ENCODE measurements at places on chromosomes 12 and 14.
A peak's percentile ranks its signal among the peaks of the same experiment; 100 is the strongest.

GRCh38 chr12:57745485-57745881 is 644 bp downstream of the TSPAN31 start:
- DNase-seq: no peak

GRCh38 chr12:2385529-2385928 is 332.7 kb downstream of the CACNA1C start:
- no peak for DNase-seq

GRCh38 chr14:58865514-58866281 is 227.9 kb downstream of the DACT1 start:
- DNase-seq: no peak

GRCh38 chr12:65263777-65264176 is 14.7 kb upstream of the MSRB3 start:
- DNase-seq: no peak

- DNase-seq: no peak
These were observed 49.9 kb upstream of the LTBP2 start for GRCh38 chr14:74661726-74662450.

DNA sequence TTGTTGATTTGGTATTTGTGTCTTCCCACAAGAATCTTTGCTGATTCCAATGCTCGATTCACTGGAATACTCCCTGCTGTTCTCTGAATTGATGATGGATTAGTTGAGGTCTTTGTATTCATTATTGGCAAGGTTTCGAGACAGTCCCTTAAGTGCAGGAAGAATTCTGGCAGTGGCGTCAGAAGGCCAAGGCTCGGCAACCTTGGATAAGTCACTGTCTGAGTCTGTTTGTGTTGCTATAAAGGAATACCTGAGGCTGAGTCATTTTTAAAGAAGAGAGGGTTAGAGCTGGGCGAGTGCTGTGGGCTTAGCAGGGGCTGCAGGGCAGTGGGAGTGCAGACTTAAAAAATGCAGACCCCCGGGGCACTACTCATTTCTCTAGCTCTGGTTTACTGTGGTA is 56.9 kb downstream of the CHST11 start:
- no peak for DNase-seq

DNA sequence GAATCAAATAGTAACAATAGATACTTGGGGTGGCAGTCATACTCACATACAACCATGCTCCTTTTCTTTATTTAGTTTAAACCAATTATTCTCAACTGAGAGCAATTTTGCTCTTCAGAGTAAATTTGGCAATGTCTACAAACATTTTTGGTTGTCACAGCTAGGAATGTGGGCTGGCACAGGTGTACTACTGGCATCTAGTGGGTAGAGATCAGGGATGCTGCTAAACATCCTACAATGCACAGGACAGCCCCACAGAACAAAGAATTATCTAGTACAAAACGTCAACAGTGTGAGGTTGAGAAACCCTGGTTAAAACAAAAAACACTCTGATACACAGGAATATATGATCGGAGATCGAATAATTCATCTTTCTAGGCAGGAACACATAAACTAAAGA is 186.5 kb downstream of the NELL2 start:
- no peak for DNase-seq

- no peak for DNase-seq
These were observed 101.8 kb downstream of the CNTN1 start for GRCh38 chr12:40794087-40794486.

DNA sequence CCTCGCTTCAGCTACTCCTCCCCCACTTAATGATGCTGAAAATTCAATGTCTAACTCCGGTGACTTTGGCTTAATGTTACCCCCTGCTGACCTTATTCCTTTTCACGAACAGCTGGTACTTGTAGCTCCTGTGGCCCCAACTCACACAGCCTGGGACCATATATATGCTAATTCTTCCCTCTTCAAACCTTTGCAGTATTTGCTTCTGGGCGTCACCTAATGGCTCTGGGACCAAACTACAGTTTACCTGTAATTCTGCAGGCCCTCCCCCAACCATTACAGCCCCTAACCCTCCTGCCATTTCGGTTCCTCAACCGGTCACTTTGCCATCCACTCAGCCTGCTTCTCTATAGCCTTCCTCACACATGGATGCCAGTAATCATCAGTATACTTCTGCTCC is 29.6 kb upstream of the C12orf75 start:
- no peak for DNase-seq

GRCh38 chr12:121188227-121188626 is 21.7 kb upstream of the P2RX4 start:
- DNase-seq: no peak

GRCh38 chr14:104820669-104821228 is 19.8 kb downstream of the ZBTB42 start:
- no peak for DNase-seq

GRCh38 chr14:34052658-34053014 is 101.8 kb upstream of the EGLN3 start:
- DNase-seq: no peak

- no peak for DNase-seq
These were observed 43.5 kb upstream of the PTPRQ start for GRCh38 chr12:80400571-80400991.

GRCh38 chr12:109580684-109581333 is 7.2 kb downstream of the MVK start:
- DNase-seq: no peak

- DNase-seq: no peak
These were observed 202.6 kb upstream of the LHX5 start for GRCh38 chr12:113674302-113674701.

GRCh38 chr12:89165703-89166102 is 186.6 kb downstream of the DUSP6 start:
- no peak for DNase-seq

DNA sequence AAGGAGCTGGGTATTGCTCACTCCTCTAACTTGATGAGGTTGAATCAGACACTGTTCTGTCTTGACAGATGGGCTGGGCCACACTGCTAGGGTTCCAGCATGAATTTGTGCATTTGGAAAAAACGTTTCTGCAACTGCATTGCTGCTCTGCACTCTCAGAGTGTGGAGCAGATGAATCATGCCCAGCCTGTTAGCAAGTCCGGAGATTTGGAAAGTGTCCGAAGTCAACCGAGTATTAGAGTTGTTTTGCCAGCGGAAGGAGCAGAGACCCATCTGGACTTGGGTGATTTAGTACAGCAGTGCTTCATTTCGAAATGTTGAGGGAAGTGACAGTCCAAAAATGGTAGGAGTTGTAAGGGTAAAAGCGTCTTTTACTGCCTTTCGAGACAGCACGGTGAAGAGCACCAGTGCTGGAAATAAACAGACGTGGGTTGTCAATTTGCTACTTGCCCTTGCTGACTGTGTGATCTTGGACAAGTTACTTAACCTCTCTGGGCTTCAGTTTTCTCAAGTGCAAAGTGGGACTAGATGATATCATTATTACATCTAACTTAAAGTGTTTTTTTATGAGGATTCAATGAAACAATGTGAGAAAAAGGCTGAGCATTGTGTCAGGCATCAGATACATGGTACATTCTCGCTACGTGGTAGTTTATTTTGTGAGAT is 139.5 kb downstream of the CHST11 start:
- DNase-seq: peak; percentile 71

DNA sequence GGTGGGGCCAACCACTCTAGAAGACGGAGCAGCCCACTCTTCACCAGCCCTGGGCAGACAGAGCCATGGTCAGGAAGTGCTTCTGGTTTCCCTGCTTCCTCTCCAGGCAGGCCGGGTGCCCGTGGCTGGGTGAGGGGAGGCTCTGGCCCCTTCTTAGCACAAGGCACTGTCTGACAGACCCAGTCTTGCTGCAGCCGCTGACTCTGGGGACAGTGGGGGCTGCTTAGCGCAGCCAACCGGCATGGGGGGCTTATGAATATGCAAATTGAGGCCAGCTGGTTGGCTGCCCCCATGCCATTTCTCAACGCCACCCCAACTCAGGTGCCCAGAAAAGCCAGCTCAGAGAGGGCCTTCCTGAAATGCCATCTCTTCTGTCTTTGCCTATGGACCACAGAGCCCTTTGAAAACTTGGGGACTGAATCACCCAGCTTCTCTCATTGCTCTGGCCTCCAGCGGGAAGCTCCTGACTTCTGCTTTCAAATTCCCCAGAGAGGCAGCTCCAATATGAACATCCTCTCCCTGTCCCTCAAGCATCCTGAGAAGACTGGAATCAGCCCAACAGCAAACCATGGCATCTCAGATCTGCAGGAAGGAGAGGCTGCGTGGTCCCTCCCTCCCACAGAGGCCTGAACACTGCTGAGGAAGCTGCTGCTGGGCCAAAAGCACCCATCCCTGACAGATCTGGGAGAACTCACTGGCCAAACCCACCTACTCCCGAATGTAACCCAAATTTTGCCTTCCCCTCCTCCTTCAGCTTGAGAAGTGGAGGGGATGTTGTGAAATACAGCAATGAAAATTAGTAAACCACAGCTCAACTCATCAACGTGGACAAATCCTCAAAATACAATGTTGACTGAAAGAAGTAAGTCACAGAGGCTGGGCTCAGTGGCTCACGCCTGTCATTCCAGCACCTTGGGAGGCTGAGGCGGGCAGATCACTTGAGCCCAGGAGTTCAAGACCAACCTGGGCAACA is at the start of gene PROX2:
Gene PROX2, minus strand, starts transcription at position 205 of the 973 bp plus-strand sequence. CDS start 12,311 bp downstream, outside the sequence.
- DNase-seq: no peak

- no peak for DNase-seq
These were observed 3.0 kb downstream of the PLEKHH1 start for GRCh38 chr14:67536087-67536486.

DNA sequence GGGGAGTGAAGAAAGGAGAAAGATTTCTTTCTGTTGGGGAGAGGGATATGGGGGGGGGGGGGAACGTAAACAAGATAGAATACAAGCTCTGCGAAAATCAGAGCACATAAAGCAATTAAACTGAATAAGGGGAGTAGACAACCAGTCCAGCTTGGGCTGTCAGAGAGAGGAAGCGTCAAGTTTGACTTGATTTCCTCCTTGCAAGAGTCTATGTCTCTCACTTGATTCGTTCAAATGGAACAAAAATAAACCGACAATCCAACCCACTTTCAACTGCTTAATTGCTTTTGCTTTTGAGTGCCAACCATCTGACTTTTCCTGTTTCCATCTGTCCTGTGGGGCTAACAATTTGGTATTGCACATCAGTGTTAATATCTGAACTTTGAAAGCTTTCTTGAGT is 942 bp downstream of the SYT1 start:
- no peak for DNase-seq

GRCh38 chr12:106602076-106602475 is 19.3 kb downstream of the RFX4 start:
- no peak for DNase-seq

GRCh38 chr12:113713156-113713555 is 241.5 kb upstream of the LHX5 start:
- DNase-seq: no peak

DNA sequence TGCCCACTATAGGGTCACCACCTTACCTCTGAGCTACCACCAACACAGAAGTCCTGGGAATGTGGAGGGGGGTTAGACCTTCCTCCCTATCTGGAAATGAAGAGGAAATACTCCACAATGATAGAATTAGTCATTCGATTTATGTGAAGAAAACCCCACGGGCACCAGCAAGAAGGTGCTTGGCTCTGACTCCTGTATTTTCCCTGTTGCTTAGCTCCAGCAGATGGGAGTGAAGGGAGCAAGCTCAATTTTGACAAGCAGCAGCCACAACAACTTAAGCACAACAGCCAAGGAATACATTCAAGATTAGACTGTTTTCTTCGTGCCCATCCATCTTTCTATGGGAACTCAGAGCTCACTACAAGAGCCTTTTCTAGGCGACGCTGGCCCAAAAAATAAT is 191.7 kb downstream of the SPTSSA start:
- DNase-seq: no peak

- no peak for DNase-seq
These were observed 781.9 kb downstream of the VRK1 start for GRCh38 chr14:97578982-97579548.

DNA sequence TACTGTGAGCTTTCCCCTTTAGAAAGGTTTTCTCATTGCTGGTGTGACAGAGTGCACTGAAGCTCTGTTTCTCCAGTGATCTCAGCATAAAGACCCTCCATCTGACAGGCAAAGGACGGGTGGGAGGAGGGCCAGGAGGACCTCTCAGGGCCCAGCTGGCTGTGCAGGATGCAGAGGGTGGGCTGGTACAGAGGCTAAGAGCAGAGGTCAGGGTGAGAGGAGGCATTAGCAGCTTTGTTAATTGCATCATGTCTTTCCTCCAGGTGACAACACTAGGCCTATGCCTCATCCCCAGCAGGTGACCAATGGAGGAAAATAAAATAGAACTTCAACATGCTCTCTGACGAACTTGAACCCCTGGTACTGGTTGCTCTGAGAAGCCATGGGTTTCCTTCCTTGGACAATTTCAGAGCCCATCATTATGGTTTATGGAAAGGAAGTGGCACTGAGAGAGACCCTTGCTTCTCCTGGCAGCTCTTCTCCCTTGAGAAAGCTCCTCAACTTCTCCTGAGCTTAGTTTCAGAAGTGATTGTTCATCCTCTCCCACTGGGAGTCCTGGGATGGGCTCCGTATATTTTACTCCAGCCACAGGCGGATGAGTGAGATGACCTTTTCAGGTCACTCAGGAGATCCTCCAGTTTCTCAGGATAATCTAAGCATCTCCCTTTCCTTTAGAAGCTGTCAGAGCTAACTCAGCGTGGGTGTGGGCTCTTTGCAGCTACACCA is 45.8 kb upstream of the ATP23 start:
- no peak for DNase-seq

DNA sequence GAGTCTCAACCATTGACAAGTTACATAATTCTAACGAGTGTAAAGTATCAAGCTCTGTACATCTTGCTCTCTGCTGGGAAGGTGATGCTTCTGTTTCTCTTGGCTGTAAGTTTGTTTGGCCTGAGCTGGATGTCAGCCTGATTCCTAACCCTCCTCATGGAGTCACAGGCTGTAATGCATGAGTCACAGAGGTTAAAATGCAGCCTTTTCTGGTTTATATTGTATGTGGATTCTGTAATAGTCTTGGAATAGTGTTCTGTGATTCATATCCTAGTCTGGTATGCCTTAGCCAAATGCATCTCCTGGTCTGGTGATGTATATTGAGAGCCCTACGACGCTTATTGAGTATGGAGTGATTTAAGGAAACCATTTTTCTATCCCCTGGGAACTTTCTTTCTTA is 104.5 kb upstream of the FRMD6 start:
- DNase-seq: peak; percentile 98

DNA sequence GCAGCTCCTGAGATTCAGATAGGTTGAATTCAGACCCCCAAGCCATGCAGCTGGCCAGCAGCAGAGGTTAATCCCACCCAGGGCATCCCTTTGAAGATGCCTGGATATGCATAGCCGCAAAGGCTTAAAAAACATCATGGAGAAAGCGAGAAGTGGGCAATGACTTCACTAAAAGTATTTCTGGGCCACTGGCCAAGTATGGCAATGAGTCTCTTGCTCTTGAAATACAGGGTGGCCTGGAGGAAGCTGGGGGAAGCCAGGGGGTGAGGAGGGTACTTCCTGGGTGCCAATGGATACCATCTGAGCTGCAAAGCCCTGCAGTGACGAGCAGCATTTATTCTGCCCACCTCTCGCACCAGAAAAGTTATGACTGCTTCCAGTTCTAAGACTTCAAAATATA is 539.3 kb upstream of the TBX3 start:
- peak; percentile 15 for DNase-seq

DNA sequence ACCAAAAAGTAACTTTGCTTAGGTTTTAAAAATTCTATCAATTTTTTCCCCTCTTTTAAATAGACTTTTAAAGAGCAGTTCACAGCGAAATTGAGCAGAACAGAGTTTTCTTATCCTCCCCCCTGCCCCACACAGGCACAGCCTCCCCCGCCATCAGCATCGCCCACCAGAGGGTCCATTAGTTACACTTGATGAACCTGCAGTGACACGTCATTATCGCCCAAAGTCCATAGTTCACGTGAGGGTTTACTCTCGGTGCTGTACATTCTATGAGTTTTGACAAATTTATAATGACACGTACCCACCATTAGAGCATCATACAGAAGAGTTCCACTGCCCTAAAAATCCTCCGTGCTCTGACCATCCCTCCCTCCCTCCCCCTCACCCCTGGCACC is 58.4 kb downstream of the FZD10 start:
- DNase-seq: no peak
